ENCODE measurements at places on chromosomes 7 and 10.

GRCh38 chr7:117323851-117324711 lies 1.2 kb upstream of the WNT2 start:
- no peak for DNase-seq

DNA sequence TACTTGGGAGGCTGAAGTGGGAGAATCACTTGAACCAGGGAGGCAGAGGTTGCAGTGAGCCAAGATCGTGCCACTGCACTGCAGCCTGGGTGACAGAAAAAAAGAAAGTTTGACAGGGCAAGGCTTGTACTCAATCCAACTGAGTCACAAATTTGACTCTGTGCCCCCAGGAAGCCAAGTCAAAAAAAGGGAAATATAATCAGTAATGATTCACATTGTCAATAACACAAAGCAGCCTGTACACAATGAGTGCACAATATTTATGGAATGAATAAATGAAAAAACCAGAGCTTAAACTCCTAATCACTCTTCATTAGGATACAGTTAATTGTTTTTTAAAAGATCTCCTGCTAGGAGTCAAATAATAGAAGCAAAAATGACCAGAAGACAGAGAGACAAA lies 6.4 kb downstream of the NAPEPLD start:
- no peak for DNase-seq

- DNase-seq: no peak
Observed at GRCh38 chr10:93091960-93092359, 18.3 kb downstream of the CYP26A1 start.

- no peak for DNase-seq
Observed at GRCh38 chr7:129147731-129148130, 3.2 kb downstream of the TSPAN33 start.

- DNase-seq: no peak
Observed at GRCh38 chr7:151863386-151864079, 13.4 kb downstream of the PRKAG2 start.

DNA sequence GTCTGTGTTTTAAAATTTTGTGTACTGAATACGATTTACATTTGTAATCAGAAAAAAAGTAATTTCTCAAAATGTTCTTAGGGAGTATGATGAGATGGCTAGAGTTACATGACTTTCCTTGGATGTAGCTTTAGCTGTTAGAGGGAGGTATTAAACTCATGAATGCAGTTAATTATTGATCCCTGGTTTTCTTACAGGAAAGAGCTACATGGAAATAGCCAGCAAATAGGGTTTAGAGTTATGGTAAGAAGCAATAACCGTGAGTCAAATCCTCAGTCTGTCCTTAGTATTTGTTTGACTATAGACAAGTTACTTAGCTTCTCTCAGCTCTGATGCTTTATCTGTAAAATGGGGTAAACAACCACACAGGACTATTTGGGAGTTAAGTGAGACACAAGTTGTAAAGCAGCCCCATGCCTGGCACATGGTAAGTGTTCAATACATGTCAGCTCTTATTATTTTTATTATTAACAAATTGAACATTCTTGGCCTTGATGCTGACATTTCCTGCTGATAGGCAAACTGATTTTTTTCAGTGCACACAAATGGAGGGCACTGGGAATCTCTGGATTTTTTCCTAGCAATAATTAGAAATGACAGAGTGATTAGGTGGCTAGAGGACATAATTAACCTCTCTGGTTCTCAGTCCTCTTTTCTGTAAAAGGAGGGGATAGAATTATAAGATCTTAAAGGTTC lies 204.5 kb upstream of the PHYHIPL start:
- DNase-seq: no peak

DNA sequence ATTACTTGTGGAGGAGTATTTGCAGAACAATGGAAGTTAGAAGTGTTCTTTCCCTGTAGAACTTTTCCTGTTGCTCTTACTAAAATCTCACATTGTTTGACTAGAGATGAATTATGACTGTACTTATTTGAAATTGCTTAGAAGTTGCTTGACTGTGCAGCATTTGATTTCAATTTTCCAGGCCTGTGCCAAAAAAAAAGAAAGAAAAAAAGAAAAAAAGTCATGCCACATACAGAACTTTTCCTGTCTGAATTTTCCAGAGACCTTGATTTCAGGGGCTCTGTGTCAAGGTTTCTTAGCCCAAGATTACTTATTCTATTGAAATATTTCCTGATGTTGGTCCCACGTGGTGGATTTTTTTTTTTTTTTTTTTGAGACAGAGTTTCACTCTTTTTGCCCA lies 3.5 kb upstream of the FAM171A1 start:
- DNase-seq: no peak

GRCh38 chr7:39033885-39034624 lies 56.3 kb downstream of the POU6F2 start:
- no peak for DNase-seq

DNA sequence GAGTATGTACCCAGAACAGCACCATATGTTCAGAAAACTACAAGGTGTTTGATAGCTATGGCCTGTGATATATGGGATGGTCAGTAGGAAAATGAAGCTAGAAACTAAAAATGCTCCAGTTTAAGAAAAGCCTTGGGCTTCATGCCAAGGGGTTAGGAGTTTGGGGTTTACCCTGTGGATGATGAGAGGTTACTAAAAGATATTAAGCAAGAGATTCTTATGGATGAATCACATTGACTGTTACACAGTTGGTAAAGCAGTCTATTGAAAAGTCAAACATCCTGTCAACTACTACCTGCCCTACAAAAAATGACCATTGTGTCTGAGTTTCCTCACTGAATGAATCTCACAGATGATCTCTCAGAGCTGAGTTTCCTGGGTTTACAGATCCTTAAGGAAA lies 166.2 kb upstream of the INHBA start:
- DNase-seq: no peak

- no peak for DNase-seq
Observed at GRCh38 chr10:80442879-80443278, 11.2 kb upstream of the TSPAN14 start.

DNA sequence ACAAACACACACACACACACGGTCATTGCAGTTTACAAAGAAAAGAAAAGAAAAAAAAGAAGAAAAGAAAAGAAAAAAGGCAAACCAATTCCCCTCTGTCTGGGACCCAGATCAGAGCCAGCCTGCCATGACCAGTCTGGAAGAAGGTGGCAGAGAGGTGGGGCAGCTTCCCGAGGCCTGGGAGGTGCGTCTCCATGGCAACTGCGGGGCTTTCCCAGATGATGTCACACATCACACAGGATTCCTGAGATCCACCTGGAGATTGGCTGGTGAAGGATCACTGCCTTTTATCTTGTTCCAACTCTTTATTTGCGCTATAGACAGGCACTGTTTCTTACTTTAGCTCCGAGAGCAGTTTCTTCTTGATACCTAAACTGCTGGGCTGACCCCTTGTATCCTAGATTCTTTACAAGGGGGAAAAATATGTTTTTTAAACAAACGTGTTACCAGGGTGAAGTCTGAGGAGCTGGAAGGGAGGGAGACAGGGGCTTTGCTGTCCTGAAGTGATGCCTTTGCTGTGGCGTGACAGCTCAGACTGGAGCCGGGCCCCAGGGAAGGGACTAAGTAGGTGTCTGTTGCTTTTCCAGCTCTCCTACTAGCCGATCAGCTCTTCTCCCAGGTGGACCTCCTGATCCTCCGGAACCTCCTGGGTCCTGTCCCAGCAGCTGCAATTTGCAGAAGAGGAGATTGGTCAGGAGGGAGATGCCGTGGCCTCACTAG lies 298.5 kb downstream of the KLF6 start:
- DNase-seq: no peak

GRCh38 chr10:17075533-17076359 lies 53.9 kb downstream of the CUBN start:
- DNase-seq: no peak

DNA sequence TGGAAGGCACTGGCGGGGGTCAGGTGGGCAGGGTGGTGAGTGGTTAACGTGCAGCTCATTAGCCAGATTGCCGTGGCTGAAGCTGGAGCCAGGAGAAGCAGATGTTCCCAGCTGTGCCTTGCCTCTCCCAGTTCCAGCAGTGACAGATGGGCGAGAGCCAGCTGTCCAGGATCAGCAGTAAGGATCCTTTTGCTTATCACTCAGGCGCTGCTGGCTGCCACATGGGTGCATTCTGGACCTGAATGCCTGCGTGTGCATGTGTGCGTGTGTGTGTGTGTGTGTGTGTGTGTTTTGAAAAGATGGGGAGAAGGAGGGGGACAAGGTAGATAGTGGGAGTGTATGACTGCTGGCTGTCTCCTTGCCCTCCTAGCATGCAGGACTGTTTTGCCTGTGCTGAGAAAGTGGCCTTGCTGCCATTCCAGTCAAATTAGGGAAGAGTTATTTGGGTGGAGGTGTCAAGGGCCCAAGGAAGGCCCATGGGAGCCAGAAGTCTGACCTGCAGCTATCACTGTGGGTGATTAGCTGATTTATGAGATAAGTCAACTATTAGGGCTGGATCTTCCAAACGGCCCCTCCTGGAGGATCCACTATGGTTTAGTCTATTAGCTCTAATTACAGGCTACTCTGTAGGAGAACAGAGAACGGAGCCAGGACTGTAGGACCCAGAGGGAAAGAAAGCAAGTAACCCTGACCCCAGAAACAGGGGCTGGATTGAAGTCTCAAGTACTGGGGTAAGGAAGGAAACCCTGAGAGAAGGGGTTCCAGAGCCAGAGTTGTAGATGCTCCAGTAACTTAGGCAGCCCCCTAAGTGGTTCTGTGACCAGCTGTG lies 3.3 kb downstream of the EPHA1 start:
- no peak for DNase-seq

DNA sequence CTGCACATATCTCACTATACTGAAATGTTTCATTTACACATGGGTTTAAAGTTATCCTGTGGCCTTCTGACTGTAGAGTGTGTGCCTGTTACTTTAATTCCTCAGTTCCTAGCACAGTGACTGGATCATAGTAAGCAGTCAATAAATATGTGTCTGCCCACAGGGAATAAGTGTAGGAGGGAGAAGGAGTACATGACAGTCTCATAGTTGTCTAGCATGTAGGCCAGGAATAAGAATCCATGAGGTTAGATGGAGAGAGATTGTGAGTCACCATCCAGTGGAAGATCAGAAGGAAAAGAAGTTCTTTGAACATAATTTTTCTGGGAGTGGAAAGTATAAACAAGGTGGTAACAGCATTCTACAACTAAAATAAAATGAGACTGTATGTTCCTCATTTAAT lies 36.6 kb upstream of the SEMA3A start:
- no peak for DNase-seq

GRCh38 chr7:104414216-104414615 lies 85.8 kb downstream of the LHFPL3 start:
- DNase-seq: no peak

DNA sequence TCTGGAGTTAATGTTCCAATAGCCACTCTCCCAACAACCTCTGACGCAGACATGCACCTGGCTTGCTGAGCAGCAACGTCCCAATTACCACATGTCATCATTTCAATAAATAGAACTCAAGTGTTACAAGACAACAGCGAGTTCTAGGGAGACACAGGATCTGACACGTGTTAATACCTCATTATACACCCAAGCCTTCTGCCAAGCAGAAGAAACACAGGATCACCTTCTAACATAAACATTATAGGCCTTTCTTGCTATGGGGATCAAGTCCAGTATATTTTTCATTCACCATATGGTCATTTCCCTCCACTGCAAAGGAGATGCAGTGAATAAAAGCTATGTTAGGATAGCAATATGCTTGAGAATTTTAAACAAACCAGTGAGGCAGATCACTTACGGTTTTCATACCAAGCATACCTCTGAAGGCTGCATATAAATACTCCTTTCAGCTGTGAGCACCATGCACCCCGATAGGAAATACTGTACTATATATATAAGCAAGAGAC lies 74.2 kb downstream of the JAZF1 start:
- no peak for DNase-seq

DNA sequence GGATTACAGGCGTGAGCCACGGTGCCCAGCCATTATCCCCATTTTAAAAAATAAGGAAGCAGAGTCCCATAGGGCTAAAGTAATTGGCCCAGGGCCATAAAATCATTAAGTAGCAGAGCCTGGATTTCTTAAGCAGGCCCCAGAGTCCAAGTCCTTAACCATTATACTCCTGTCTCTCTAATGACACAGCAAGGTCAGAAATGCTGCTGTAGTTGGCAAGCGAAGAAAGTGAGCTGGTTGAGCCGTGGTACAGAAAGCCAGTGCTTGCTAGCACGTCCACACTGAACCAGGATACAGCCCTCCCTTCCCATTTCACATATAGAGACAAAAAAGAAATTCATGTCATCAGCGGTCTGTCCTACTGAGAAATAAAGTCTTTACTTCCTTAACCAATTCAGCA lies 562.7 kb downstream of the GALNT17 start:
- no peak for DNase-seq

GRCh38 chr10:86670290-86670811 lies 2.0 kb downstream of the LDB3 start:
- DNase-seq: no peak

- DNase-seq: no peak
Observed at GRCh38 chr7:117096330-117096729, 143.0 kb downstream of the ST7 start.

DNA sequence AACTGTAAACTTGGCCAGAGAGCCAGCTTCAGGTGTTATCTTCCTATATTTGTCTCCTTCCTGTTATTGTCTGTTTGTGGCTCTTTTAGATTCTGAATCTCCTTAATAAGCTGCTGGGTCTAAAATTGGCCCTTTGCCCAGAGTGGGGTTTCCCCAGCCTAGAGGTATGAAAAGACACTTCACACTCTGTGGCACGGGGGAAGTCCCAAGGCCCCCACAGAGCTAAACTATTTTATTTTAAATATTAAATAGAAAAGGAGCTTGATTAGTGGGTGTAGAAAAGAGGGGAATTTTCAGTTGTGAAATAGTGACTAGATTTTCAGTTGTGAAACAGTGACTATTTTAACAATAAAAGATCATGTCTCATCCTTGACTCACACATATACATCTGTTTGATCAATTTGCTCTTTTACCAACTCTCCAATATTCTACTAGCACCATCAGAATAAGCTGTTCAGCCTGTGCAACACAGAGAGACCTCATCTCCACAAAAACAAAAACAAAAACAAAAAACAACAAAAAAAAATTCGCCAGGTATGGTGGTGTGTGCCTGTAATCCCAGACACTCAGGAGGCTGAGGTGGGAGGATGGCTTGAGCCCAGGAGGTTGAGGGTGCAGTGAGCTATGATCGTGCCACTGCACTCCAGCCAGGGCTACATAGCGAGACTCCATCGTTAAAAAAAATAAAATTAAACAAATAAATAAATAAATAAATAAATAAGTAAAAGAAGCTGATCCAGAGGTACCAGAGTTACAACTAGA lies 24.9 kb upstream of the ADO start:
- DNase-seq: peak; percentile 65

DNA sequence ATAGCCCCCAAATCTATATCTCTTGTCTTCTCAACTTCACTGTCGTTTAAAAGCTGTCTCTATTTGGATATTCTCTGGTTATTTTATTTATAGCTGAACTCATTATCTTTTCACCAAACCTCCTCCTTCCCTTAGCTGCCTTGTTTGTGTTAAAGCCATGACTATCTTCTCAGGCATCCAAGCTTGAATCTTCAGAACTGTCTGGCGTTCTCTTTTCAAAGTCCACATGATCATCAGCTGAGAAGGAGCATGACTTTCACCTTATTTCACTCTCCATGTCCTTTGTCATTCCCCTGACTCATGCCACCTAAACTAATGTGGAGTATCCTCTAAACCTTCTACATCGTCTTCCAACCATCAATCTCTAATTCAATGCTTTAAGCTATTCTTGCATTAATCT lies 5.7 kb upstream of the GLCCI1 start:
- DNase-seq: no peak

- no peak for DNase-seq
Observed at GRCh38 chr10:127194111-127194510, 2.3 kb downstream of the INSYN2A start.

- no peak for DNase-seq
Observed at GRCh38 chr7:26337232-26337865, 45.7 kb downstream of the SNX10 start.

- no peak for DNase-seq
Observed at GRCh38 chr10:1633783-1634182, 103.5 kb downstream of the ADARB2 start.

Data from activated CD8-positive, alpha-beta memory T cell treated with anti-CD3 and anti-CD28 coated beads for 48 hours (primary cell).